CD4-positive, alpha-beta T cell (primary cell): ENCODE measurements at places on chromosomes 11 and 22.

GRCh38 chr22:42432818-42433217 lies 615 bp upstream of the NFAM1 start:
- no peak for DNase-seq

DNA sequence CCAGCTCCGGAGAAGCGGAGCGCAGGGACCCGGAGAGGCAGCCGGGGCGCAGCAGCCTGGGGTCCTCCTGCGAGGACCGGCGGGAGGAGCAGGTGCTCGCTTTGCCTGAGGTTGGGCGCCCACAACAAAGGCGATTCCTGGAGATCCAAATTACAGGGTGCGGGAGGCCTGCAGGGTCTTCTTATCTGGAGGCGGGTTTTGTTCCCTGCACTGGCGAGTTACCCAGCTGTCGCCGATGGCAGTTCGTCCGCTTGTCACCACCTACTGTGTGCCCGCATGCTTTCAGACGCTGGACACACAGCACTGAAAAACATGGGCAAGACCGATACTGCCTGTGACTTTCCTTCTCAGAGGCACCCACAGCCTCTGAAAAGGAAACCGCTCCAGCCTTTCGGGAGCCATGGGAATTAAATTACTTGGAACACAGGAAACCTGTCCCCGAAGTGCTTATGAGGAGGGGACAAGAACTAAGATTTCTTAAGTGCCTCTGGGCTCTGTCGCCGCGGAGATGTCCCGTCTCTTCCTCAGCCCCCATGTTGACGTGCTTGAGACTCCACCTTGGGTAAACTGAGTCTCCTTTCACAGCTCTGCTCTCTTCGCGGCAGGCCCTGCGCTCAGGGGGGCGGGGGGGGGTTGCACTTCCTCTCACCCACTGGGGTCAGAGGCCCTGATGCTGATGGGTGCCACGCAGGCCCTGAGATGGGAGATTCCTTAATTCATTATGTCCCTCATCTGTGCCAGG lies 1.3 kb upstream of the ZFTA start:
- no peak for DNase-seq

DNA sequence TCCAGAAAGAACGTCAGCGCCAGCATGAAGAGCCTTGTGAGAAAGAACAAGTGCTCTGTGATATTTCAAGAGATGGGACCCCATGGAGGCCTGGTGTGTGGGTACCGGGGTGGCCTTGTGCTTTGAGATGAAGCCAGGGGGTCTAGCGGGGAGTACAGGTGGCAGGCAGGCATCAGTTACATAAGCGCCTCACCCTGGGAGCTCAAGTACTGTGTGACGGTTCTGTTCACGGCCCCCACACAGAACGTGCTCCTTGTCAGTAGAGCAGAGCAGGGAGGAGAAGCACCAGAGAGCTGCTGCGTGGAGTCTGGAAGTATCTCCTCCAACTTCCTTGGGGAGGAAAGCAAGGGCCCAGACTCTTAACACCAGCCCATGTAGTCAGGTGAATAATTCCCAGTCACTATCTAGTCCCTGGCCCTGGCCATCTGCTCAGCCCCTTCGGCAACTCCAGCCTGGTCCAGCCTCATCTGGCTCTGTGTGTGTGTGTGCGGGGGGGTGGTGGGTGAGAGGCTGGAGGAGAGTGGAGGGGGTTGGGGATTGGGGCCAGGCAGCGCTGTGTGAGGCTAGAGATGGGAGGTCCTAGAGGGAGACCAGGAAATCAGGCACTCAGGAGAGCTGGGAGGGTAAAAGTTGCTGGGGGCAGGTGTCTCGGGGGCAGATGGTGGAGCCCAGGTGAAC lies 32.4 kb downstream of the MCM5 start:
- DNase-seq: no peak

GRCh38 chr22:20118300-20119020 lies 1.4 kb upstream of the TRMT2A start:
- DNase-seq: no peak

DNA sequence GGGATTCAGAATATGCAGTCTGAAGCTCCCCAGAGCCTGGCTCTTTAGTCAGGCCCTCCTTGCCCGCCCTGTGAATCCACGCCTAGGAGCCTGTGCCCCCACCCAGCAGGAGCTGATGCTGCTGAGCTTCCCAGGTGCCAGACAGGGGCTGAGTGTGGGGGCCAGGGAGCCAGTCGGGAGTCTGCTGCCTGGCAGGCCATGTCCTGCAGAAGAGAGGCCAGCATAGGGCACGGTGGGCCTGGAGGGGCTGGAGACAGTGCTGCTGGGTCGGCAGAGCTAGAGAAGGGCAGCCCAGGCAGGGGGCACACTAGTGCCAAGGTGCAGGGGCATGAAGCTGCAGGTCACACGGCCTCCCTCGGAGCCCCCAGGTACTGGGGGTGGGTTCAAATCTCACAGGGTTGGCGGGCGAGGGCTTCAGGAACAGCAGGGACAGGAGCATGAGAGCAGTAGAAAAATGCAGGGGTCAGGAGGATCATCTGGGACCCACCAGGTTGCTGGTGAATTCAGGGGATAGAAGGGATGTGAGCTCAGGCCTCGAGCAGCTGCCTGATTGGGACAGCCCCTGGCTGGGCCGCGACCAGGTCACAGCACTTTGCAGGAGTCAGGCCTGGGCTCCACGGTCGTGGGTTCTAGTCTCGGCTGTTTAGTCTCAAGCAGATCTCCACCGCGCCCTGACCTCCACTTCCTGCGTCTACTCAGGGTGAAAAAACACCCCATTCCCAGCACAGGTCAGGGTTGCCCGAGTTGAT lies 4.1 kb upstream of the SEPTIN5 start:
- DNase-seq: no peak

DNA sequence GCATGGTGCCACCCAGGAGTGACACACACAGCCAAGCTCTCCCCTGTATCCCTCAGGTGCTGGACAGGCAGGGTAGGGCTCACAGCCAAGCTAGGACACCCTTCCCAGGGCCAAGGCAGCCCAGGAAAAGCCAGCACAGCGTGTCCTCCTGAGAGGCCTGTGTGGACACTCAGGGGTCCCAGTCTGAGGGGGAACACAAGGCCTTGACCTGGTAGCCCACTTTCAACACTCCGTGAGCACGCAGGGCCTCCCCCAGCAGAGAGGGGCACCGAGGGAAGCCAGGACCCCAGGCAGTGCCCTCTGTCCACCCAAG lies 24.9 kb downstream of the OSBPL5 start:
- no peak for DNase-seq

GRCh38 chr22:25750569-25751173 lies 8.7 kb downstream of the MYO18B start:
- no peak for DNase-seq

GRCh38 chr22:27752771-27753170 lies 48.8 kb downstream of the MN1 start:
- DNase-seq: no peak

DNA sequence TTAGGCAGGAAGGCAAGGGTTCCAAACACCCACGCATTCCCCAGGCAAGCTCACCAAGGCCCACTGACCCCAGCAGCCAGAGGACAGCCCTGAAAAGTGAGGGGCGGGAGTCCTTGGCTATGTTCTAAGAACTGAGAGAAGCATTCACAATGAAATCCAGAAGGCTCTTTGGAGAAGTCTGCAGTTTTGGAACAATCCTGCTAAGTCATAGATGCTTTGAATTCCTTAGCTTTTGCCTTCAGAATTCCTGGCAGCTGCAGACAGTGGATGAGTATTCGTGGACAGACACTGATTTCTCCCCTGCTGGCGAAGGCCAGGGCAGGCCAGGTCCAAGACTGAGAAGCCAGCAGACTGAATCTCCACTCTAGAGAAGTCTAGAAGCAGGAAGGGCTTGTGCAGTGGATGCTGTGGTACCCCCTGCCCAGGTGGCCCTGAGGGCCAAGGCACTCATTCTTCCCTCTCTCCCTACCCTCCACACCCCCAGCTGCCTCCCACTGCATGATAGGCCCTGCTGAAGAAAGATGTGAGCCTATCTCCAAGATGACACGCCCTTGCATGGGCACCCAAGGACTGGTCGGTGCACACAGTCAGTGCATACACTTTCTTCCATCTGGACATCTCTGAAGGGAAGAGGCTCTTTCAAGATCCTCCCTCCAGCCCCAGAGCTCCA lies 133.2 kb upstream of the TEAD1 start:
- DNase-seq: no peak

- no peak for DNase-seq
Measured at GRCh38 chr11:128508770-128509510, 78.4 kb downstream of the ETS1 start.

DNA sequence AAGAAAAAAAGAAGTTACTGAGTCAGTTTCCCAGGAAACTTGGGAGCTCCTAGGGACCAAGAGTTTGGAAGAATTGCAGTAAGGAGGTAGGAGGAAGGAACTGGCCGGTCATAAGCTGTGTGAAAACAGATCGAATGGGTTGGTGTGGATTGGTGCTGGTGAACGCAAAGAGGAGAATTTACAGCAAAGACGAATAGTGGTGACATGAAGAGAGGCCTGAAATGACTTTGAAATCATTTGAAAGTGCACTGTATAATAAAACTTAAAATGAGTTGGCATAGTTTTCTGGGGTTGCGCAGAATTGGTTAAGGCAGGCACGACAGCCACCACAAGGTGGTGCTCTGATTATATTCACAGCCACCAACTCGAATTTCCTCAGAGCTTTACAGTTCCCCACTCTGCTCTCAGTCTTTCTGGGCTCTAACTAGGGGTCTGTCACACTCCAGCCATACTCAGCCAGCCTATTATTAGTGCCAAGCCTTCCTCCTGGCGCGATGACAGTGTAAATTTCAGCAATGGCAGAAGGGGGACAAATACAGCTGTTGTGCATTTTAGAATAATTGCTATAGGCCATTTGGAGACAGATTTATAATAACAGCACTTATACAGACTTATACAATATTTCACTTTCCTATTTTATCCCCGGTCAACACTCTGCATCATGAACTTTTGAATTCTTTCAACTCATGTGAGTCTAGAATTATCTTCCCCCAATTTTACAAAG lies 8.3 kb upstream of the HTR3B start:
- DNase-seq: peak; percentile 10

DNA sequence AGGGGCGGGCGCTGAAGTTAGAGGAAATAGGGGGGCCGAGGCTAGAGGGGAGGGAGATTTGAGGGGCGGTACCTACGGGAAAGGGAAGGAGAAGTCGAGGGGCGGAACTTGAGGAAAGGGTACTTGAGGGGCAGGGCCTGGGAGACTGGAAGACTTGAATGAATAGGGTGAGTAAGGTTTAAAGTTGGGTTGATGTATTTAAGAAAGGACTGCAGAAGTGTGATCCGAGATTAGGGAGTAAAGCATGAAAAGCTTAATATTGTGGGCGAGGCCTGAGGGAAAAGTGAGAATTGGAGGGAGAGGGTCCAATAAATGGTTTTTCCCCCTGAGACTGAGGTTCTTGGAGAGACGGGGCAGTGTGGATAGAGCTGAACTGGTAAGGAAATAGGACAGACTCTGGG lies 723 bp downstream of the HSCB start:
- DNase-seq: no peak

DNA sequence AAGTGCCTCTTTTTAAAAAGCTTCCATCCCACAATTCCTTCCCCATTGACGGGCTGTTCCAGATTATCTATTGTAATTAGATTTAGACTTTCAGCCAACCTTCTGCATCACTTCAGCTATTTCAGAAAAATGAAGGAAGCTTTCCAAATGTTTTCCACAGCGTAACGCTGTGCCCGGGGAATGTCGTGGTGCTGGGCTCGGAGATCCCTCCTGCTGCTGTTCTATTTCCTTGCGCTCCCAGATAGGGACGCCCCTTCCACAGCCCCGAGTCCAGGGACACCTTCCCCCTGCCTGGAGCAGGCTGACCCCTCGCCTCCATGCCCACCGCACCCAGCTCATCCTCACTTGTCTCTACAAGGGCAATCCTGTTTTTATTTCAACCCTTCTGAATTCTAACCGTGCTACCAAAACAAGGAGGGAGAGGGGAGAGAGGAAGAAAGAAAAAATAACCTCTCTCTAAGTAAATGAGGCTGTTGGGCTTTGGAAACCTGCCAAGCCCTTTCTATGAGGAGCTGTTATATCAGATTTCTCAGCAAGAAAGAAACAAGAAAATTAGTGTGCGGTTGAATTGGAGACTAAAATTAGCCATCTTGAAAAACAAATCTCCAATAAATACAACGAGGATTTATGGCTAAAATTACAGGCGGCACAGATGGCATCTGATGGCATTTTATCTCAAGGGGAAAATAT lies 366.9 kb downstream of the BRD1 start:
- no peak for DNase-seq

GRCh38 chr11:75238595-75239440 lies 1.8 kb upstream of the TPBGL start:
- no peak for DNase-seq
